A549 treated with Hydrocortisone at 1 μM for 4 hours (cell line): ENCODE measurements at places on chromosomes 5 and 9. TPM values are rescaled to one million over a fixed set of nuclear protein-coding genes. Genes with fewer than 3 reads are reported as not detected.

Gene TMEM252
- not detected in 5 replicates for total RNA-seq

Gene KIF4B
- total RNA-seq, result 0.02 to 0.06 TPM (median 0.03 TPM) in 4 of 5 replicates, not detected in the other

Gene SRP19
- 75.1 to 81.4 TPM (median 79.0 TPM) in 5 replicates for total RNA-seq

Gene PLPP7
- 0.06 TPM in 1 of 5 replicates, not detected in the others for total RNA-seq

Gene GOLGA2
- 39.1 to 52.6 TPM (median 45.9 TPM) in 5 replicates for total RNA-seq

Gene CEL
- 0.40 to 0.69 TPM (median 0.51 TPM) in 5 replicates for total RNA-seq

Gene SAXO1
- not detected in 5 replicates for total RNA-seq

Gene BTNL3
- not detected in 5 replicates for total RNA-seq

Gene TEK
- total RNA-seq, result 0.09 to 0.15 TPM (median 0.12 TPM) in 5 replicates

Gene PLK2
- total RNA-seq, result 36.8 to 47.0 TPM (median 40.9 TPM) in 5 replicates

Gene CDX1
- not detected in 5 replicates for total RNA-seq

Gene AGXT2
- not detected in 5 replicates for total RNA-seq
